ENCODE measurements at places on chromosomes 1 and 21.

- DNase-seq: no peak
Observed at GRCh38 chr1:180504186-180504585, 1.8 kb upstream of the ACBD6 start.

DNA sequence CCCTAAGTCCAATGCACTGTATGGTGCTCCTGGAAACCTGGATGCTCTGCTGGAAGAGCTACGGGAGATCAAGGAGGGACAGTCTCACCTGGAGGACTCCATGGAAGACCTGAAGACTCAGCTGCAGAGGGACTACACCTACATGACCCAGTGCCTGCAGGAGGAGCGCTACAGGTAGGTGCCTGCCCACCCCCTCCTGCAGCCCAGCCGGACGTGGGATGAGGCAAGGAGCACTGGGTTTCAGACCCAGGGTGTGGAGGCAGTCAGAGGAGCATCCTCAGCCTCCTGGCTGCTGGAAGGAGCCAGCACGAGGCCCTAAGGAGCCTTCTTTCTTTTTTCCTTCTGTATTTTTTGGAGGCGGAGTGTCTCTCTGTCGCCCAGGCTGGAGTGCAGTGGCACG lies 42.0 kb downstream of the TMCC2 start:
- DNase-seq: no peak

DNA sequence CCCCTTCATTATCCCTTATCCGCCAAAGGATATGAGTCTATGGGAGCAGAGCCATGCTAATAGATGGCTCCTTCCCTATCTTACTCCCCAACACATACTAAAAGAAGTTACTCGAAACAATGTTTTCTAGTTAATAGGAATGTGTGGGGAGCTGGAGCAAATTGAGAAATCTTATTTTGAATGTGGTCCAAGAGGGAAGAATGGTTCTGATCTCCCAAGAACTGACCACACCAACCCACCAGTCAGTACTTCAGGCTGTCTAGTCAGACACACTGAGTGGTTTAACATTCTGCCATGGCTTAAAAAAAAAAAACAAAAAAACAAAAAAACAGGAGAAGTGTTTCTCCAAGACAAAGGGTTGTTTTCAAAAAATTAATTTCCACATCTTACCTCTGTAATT lies 31.5 kb upstream of the DNASE2B start:
- DNase-seq: no peak

DNA sequence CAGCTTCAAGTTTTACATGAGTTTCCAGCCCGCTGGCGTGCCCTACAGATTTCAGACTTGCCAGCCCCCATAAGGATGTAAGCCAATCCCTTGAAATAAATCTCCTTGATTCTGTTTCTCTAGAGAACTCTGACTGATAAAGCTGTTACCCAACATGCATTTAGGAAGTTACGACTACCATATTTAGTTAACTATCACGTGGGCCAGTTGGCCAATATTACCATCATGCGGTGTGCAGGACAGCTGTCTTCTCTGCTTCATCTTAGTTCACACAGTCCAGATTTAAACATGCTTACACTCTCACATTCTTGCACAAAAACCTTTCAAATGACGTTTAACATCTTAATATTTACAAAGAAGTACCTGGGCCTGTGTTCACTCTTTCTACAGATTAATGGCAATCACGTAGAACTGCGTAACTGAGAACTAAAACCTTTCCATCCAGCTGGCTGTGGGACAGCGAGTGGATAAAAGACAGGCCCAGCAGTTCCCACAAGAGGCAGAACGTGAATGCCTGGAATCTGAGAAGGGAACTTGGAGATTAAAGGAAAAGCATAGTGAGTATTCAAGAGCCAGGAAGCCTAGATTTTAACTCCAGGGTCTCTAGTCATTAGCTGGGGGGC lies 20.8 kb downstream of the FAM177B start:
- DNase-seq: no peak

DNA sequence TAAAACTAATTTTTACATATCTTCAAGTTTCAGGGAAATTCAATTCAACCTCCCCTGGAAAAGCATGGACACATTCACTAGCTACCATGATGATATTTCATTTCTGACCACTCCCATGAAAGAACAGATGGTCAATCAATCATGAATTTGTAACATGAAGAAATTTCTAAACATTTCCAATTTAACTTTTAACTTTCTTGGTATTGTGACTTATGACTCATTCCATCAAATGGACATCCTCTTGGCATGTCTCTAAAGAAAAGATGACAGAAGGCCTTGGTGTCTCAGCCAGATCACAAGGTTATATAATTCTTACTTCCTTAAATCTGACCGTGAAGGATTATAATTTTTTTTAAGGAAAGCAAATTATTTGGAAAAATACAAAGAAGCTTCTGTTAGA lies 10.5 kb upstream of the MCOLN3 start:
- no peak for DNase-seq

GRCh38 chr1:156676114-156676819 lies 940 bp downstream of the NES start:
- no peak for DNase-seq

GRCh38 chr1:9892563-9893528 lies 17.2 kb downstream of the CTNNBIP1 start:
- no peak for DNase-seq

DNA sequence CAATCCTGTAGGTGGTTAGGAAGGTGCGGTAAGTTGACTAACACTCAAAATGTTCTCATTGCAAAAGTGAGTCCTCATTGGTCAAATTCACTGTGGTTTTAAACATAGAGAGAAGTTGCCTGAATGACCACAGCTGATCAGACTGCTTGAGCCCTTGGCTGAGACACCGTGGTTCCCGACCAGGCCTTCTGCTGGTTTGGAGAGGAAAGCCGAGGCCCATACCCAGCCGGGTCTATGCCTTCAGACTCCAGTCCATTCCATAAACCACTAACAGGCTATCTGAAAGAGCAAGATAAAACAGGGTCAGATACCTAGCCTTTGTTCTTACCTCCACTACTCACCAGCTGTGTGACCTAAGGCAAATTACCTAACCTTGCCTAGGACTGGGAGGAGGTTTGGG lies 133.9 kb downstream of the LMX1A start:
- no peak for DNase-seq

DNA sequence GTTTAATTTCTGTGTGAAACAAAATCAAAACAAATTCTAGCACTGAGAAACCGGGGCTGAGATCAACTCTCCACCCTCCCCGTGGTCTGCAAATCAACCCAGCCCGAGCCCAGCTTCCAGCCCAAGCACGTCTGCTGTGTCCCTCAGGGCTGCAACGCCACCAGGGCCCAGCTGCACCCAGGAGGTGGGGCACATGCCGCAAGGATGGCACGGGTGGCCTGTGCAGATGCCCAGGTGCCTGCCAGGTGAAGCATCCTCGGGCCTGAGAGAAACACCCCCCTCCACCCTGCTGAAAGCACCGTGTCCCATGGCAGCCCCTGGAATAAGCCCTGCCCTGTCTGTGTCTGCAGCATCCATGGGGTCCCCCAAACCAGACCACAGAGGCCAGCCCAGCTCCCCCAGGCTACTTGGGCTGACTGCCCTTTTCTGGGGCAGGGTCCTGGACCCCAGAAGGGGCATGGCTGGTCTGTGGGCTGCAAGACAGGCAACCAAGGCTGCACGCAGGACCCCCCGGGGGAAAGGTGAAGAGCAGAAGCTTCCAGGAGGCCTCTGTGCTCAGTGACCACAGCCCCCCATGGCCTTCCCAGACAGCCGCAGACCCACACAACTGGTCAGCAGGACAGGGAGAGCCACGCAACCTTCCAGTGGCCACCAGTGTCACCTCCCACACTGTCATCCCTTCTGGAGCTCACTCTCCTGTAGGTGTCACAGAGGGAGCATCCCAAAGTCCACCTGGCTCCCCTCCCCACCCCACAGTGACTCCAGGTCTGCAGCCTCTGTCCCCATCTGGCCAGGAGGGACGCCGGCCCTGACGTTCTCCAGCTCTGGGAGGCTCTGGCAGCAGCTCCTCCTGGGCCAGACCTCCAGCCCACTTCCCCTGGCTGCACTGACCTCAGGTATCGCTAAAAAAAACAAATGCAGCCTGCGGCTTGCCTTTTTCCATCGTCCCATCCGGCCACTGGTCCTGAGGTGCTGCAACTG lies 7.7 kb downstream of the WNT9A start:
- no peak for DNase-seq

DNA sequence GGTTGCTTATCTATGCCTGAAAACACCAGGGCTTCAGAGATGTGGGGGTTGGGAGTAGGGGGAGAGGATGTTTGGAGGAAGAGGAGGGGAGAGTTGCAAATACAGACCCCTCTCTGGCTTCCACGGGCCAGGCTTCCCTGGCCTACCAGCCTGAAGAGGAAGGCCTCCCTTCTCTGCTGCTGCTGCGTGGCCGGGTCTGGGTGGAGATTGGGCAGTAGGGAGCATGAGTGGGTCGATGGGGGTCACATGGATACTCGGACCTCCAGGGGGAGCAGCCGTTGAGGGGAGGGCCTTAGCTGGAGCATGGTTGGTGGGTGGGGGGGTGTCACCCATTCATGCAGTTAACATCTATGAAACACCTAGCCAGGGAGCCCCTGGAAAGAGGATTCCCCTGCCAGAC lies 1.5 kb downstream of the RORC start:
- no peak for DNase-seq

- no peak for DNase-seq
Observed at GRCh38 chr1:48572646-48573258, 100.7 kb upstream of the SPATA6 start.

DNA sequence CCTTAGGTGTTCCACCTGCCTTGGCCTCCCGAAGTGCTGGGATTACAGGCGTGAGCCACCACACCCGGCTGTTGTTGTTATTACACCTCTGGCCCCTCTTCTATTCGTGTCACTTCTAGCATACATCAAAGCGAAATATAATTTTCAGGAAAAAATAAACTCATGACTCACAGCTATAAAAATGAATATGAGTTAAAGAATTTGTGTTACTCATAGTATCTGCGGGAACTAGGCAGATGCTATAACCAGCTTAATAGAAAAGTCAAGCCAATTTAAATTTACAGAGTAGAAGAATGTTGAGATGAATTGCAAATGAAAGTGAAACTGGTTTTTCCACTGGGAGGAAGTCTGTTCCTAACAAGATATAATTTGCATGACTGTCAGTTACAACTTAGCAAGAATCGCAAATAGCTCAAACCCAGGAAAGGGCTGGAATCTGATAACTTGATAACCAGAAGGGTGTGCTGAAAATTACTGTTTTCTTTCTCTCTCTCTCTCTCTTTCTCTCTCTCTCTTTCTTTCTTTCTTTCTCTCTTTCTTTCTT lies 11.2 kb downstream of the OR2W3 start:
- DNase-seq: peak; percentile 5

GRCh38 chr1:184691719-184692324 lies 62.8 kb downstream of the EDEM3 start:
- no peak for DNase-seq

DNA sequence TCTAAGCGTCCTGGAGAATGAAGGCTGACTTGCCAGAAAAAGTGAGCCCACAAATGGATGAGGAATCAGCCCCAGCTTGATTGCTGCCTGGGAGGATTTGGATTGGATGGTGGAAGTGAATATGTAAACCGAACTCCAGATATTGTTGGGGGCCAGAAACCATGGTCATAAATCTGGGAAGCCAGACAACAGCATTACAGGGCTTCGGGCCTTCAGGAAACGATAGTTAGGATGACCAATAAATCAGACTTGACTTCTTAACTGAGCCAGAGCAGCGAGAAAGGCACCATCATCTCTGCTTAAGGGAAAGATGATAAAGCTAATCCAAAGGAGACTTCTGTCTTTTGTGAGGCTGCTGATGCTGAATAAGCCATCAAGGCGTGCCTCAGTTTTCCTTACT lies 26.6 kb downstream of the FAM78B start:
- no peak for DNase-seq

- no peak for DNase-seq
Observed at GRCh38 chr1:55035904-55036303, 3.4 kb upstream of the PCSK9 start.

DNA sequence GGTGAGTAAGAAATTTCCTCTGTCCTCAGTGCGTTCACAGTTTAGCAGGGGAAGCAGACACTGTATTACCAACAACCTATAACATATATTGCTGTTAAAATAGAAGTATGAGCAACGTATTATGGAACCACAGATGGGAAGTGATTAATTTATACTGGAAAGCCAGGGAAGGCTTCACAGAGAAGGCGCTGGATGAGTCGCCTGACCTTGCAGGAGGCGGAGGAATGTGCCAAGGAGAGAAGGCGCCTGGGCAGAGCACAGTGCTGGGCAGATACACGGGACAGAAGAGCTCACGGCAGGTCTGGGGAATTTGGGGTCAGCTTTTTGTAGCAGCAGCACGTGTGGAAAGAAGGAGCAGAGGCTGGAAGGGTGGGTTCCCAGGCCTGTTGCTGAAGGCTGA lies 116.3 kb downstream of the DHRS3 start:
- DNase-seq: no peak

- no peak for DNase-seq
Observed at GRCh38 chr1:1358433-1359271, at the start of gene MXRA8. Gene MXRA8 (minus strand): TSS chr1:1358555. CDS start chr1:1358504, 51 bp downstream.

DNA sequence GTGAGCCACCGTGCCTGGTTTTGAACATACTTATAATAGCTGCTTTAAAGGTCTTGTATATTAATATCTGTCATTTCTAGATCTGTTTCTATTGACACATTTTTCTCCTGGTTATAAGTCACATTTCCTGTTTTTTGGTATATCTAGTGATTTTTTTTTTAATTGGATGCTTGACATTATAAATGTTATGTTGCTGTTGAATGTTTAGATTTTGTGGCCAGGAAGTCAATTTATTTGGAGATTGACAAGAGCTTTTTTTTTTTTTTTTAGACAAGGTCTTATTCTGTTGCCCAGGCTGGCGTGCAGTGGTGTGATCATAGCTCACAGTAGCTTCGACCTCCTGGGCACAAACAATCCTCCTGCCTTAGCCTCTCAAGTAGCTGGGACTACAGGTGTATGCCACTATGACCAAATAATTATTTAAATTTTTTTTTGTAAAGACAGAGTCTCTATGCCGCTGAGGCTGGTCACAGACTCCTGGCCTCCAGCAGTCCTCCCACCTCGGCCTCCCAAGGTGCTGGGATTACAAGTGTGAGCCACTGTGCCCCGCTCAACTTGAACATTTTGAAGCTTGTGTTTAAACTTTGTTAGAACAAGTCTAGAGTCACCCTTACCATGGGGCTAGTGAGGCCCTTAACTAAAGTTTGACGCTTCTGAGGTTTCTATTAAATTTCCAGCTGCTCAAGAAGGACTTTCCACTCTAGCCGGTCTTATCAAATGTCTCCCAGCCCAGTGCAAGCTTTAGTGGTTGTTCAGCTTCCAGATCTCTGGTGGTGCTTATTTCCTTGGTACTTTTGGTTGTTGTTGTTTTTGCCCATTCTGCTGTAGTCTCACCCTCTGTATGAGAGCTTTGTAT lies 8.6 kb upstream of the CHI3L2 start:
- DNase-seq: no peak

DNA sequence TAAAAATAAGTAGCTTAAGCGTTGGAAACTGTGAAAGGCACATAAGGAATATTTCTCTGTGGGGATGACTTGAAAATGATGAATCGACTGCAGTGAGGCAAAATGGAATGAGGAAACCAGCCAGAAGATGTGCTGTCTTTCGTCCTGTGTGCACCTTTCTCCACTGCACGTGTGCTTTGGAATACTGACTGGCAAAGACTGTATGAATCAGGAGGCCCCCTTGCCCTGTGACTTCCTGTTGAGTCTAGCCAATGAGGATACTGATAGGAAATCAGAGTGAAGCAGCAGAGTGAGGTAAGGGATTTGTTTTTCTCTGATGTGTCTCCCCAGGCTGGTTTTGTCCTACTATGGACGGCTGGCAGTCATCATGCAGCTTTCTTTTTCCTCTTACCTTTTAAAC lies 118.2 kb upstream of the ADGRL4 start:
- DNase-seq: no peak

Data from CD4-positive, alpha-beta T cell treated with Interleukin-6 at 100 ng/mL for 8 hours (primary cell).